ENCODE measurements at places on chromosomes 3 and 15.

- DNase-seq: peak; percentile 45
Measured at GRCh38 chr15:28885630-28886430, at the start of gene APBA2. APBA2 (plus strand) TSS chr15:28885974; CDS start chr15:29053885, 167,911 bp downstream.

DNA sequence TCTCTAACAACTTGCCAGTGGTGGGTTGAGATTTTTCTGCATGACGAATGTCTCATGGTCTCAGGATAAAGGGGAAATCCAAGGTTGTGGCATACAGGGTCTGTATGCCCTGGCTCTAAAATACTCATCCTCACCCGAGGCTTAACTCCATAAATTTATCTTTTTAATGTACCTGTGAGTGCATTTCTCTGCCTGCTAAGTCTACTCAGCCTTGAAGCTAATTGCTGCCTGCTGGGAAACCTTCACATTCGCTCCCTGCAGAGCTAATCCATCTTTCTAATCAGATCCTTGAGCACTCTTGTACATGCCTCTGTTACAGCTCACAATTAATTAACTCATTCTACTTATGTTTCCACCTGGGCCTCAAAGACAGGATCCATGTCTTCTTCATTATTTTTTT is 93.8 kb downstream of the CMSS1 start:
- no peak for DNase-seq

- DNase-seq: no peak
Measured at GRCh38 chr3:150216041-150216811, 191.9 kb upstream of the TSC22D2 start.

DNA sequence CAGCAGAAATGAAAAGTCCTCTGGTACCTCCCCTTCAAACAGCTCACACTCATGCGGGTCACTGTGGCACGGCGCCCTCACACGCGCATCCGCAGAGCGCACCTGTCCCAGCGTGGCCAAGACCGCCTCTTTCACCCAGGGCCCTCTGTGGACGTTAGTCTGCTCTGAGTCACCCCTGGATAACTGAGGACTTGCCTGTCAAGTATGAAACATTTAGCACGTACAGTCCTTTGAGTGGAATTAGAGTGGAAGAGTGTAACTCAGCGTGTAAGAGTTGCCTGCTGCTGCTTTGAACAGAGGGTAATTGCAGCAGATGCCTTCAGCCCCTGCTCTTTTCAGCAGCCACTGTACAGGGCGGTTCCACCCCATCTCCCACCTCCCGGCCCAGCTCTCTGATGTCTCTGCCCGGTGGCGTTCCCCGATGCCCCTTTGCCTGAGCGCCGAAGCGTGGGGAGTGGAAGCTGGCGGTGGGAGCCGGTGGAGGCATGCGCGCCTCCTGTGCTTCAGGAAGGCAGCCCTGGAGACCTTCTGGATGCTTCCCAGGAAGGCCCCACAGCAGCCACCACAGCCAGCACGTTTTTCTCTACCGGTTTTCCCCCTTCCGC is 23.0 kb downstream of the CPN2 start:
- no peak for DNase-seq

DNA sequence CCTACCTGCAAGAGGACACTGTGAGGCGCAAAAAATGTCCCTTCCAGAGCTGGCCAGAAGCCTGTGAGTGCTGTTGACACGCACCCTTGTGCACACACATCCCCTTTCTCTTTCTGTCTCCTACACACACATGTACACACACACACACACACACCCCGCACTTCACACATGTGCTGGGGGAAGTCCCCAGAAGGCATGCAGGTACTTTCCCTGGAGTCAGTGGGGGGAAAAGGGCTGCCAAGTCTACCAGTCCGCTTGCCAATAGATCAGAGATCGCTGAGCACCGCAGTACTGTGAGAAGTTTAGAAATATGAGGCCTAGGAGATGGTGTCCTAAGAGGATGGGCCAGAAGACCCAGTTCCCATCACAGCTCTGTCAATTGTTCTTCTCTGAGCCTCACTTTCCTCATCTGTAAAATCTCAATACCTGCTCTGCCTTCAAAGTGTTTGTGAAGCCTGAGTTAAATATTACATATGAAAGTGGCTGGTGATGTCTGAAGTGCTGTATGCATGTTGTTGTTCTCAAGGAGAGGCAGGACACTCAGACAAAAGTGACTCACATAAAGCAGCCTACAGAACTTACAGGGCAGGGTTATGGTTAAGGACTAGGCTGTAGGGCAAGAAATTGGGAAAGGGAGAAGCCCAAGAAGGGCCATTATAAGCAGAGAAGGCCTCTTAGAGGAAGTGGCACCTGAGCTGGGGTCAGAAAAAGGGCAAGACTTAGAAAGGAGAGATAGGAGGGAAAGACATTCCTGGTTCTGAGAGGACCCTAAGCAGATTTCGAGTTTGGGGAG is 6.8 kb downstream of the IL17RE start:
- DNase-seq: no peak

- DNase-seq: no peak
Measured at GRCh38 chr3:154829929-154830328, 250.2 kb upstream of the MME start.

DNA sequence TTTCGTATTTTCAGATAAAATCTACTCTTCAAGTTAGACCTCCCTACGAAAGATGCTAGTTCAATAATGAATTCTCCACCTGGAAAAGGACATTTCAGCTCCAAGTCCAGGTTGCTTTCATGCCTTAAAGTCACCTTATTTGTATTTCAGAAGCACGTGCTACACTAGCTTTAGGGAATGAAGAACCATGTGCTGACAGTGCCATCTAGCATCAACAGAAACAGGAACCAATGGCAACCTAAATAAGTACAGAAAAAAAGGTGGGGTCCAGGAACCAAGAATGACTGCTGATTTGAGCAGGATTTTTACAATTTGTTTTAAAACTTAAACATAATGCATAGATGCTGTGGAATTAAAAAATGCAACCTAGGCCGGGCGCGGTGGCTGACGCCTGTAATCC is 77.6 kb upstream of the SNRPN start:
- DNase-seq: no peak

DNA sequence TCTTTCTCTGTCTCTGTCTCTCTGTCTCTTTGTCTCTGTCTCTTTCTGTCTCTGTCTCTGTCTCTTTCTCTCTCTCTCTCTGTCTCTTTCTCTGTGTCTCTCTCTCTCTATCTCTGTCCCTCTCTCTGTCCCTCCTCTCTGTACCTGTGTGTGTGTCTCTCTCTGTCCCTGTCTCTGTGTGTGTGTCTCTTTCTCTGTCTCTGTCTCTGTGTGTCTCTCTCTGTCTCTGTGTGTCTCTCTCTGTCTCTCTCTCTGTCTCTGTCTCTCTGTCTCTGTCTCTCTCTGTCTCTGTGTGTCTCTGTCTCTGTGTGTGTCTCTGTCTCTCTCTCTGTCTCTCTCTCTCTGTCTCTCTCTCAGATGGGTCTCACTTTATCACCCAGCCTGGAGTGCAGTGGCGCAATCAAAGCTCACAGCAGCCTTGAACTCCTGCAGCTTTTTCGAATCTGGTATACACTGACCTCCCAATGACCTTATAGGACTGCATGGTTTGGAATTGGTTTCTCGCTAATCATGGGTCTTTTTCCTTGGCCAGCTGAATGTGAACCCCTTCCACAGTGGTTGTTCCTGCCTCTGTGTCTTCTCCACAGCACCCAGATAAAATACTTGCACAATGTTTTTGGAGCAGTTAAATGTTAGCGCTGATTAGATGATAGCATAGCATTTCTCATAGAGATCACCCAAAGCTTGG is 102.6 kb upstream of the KLHL25 start:
- no peak for DNase-seq

GRCh38 chr3:132167870-132168269 is 133.1 kb upstream of the CPNE4 start:
- no peak for DNase-seq

DNA sequence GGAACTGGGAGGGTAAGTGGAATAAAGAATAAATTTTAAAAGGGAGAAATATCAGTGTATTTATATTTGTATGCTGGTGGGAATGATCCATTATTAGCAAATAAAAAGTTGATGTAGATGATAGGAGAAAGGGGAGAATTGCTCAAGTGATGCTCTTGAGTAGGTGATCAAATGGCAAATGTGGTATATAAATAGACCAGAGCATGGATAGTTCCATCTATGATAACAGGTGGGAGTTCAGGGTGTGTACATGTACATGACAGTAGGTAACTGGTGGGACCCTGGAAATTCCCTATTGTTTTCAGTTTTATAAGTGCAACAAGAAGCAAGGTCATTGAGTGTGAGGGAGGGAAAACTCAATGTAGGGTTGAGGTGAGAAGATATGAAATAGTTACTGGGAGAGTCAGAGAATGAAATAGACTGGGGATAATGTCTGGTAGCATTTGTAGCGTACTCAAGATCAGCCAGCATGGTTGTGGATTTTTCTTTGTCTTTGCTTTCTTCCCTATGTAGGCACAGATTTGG is 31.3 kb upstream of the EBLN2 start:
- DNase-seq: no peak

GRCh38 chr3:32313723-32314473 is 75.4 kb downstream of the CMTM8 start:
- no peak for DNase-seq

- DNase-seq: no peak
Measured at GRCh38 chr3:126105691-126106187, 21.8 kb upstream of the SLC41A3 start.

GRCh38 chr15:30958219-30958618 is 33.2 kb downstream of the MTMR10 start:
- no peak for DNase-seq

GRCh38 chr3:69094467-69095205 is 9.9 kb downstream of the ARL6IP5 start:
- no peak for DNase-seq

GRCh38 chr3:129231331-129232119 is 17.9 kb upstream of the COPG1 start:
- no peak for DNase-seq

GRCh38 chr15:70480196-70480856 is 283.0 kb downstream of the UACA start:
- no peak for DNase-seq

- no peak for DNase-seq
Measured at GRCh38 chr15:25653371-25653770, 209.8 kb downstream of the ATP10A start.

DNA sequence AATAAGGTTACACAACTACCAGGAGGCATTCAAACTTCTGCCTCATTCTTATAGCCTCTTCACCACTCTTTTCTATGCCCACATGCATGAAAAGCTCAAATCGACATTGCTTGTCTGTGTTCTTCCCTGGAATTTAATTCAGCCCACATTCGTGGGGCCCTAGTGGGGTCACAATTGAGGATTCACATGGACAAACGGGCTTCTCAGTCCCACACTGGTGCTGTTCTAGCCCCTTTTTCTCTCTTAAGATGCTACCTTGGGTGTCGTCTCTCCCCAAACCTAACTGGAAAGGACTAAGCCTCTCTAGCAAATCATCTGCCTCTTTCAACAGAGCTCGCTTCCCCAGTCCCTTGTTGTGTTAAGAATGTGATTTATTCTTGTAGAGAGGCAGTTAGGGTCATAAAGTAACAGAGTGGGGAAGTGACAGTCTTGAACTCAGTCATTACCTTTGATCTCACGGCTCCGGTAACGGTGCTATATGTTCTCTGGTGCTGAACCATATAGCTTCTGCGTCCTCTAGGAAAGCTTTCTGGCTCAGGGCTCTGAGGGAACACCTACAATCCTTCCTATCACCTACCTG is 4.9 kb downstream of the LPP start:
- no peak for DNase-seq

- no peak for DNase-seq
Measured at GRCh38 chr3:42120866-42121265, 29.7 kb downstream of the TRAK1 start.

DNA sequence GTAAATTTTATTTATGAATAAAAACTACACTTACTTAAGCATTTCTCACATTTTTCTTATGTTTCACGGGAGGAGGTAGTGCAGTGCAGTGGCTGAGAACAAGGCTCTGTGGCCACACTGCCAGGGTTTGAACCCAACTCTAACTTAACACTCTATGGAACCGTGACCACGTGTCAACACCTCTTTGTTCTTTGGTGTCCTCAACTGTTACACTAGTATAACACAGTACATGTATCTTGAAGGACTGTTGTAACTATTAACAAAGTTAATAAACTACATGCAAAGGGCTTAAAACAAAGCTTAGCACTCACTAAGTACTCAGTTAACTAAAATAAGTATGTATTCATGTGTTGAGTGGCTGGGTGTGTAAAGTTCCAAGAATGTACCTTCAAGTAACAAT is 19.5 kb downstream of the CD47 start:
- no peak for DNase-seq

DNA sequence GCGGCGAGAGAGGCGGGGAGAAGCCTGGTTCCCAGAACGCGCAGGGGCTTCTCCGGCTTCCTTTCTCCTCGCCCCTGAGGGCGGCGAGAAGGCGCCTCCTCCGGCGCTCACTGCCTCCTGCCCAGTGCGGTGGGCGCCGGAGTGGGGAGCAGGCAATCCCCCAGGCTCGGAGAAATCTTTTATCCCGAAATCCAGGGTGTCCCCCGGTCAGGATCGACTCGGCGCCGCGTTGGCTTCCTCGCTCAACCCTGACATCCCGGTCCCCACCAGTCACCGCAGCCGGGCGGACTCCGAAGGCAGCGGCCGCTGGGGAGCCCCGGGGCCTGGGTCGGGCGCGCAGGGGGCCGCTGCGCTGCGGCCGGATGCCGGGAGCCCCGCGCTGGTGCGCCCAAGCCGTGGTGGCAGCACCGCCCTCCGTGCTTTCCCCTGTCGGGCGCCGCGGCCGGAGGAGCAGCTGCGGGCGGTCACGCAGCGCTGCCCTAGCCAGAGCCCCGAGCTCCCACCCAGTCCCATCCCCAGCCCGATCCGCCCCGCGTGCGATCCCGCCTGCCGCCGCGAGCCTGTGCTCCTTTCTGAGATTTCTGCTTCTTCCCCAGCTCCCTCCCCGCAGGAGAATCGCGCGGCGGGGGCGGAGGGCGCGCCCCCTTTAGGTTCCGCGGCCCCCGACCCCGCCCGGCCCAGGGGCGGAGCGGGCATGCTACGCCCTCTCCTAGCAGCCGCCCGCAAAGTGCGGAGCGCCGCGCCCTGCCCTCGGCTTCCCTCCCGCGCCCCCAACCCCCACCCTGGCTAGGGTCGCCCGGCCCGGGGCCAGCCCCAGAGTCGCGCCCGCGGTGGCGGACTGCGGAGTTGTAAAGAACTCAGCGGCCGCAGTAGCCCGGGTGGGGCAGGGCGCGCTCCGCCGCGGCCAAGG is 683 bp upstream of the CACNA2D3 start:
- DNase-seq: peak; percentile 73

DNA sequence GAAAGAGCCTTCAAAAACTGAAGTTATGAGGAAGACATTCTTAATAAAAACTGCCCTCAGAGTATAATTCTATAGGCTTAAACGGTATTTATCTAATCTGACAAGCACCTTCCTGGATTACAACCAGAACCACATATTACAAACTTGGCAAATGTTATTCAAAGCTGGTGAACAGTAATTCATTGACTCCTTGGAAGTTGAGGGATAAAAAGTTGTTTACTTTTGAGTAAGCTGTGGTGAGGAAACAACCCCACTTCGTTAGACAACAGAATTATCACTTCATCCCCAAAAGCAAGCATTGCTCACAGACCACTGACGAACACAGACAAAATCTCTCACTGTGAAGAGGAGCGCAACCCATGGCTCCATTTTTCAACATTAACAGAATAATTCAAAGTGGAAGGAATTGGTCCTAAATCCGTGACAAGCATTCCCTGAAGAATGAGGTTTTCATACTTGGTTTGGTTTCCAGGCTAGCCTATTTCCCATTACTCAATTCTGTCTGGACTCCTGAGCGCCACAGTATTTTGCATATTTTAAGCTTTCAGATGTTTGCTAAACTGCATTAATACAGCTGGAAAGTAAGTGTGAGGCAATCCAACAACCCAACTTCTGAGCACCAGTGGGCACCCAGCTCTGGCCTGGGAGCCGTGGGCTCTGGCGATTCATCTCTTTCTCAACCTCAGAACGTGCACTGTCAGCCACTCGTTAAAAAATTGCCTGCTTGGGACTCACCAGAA is 32.7 kb downstream of the LRIG1 start:
- no peak for DNase-seq
